Endodermal cell (in vitro differentiated cells): ENCODE measurements at places on chromosomes 6 and 20. TPM values are rescaled to one million over a fixed set of nuclear protein-coding genes. Genes with fewer than 3 reads are reported as not detected.

DNA sequence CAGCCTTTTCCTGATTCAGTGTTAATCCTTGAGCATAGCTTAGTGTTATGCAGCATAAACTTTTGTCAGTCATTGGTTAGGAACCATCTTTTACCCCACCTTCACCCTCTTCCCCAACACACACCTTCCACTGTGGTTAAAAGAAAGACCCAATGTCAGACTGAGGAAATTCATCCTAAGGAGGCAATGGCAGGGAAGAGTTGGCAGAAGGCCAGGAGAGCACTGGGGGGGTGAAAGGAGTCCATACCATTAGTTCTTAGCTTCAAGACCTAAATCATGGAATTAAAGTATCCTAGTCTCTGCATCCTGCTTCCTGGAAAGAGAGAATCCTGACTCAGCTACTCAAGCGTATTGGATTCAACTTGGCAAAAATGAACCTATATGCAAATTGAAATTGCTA, 16.9 kb upstream of the TAB2 start:
- DNase-seq, result no peak

- no peak for DNase-seq
Observed at GRCh38 chr20:725491-725890, 42.8 kb downstream of the SLC52A3 start.

DNA sequence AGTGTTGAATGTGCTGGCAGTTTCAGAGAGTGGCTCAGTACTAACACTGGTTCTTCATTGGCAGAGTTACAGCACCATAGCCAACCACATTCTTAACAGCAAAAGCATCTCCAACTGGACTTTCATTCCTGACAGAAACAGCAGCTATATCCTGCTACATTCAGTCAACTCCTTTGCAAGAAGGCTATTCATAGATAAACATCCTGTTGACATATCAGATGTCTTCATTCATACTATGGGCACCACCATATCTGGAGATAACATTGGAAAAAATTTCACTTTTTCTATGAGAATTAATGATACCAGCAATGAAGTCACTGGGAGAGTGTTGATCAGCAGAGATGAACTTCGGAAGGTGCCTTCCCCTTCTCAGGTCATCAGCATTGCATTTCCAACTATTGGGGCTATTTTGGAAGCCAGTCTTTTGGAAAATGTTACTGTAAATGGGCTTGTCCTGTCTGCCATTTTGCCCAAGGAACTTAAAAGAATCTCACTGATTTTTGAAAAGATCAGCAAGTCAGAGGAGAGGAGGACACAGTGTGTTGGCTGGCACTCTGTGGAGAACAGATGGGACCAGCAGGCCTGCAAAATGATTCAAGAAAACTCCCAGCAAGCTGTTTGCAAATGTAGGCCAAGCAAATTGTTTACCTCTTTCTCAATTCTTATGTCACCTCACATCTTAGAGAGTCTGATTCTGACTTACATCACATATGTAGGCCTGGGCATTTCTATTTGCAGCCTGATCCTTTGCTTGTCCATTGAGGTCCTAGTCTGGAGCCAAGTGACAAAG, 17.0 kb upstream of the ADGRF4 start:
- DNase-seq, result no peak

DNA sequence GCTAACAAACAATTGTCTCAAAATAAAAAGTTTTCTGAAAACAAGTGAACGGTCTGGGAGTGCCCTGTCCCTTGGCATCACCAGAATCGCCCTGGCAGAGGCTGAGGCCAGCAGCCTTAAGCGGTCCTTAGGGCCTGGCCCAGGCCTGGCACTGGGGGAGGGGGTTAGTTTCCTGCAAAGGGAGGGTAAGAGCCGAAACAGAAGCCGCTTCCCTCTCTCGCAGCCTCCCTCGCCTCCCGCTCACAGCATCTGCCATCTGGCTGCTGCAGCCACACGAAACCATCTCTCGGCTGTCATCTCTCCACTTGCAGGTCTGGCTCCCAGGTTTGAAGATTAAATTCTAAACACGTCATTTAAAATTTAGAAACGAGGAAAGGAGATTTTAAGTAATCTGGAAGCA, 31.5 kb downstream of the PMEPA1 start:
- no peak for DNase-seq

DNA sequence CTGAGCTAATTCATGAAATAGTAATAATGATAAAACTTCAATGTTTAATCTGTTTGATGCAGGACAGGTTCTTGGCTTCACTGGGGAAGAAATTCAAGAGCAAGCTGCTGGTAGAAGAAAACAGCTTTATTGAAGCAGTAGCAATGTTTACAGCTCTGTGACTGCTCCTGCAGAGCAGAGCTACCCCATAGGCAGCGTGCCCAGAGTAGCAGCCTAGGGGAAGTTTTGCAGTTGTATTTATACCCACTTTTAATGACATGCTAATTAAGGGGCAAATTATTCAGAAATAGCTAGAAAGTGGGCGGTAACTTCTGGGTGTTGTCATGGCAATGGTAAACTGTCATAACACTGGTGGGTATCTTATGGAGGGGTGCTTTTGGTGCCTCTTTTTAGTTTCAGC, 518.0 kb downstream of the RFPL4B start:
- DNase-seq, result no peak

- DNase-seq, result no peak
Observed at GRCh38 chr20:21725892-21726291, 20.4 kb downstream of the PAX1 start.

The CLIC5 gene
- total RNA-seq, result 0.11 TPM in 1 of 2 replicates, not detected in the other
